Activated naive CD8-positive, alpha-beta T cell treated with anti-CD3 and anti-CD28 coated beads, Interleukin-2, amount 50 U/mL, for 16 hours (primary cell): ENCODE measurements at places on chromosomes 7 and 10.

GRCh38 chr7:111528331-111528730 is 34.0 kb downstream of the IMMP2L start:
- DNase-seq = no peak

GRCh38 chr10:91198781-91199180 is 21.7 kb upstream of the PCGF5 start:
- DNase-seq = no peak

DNA sequence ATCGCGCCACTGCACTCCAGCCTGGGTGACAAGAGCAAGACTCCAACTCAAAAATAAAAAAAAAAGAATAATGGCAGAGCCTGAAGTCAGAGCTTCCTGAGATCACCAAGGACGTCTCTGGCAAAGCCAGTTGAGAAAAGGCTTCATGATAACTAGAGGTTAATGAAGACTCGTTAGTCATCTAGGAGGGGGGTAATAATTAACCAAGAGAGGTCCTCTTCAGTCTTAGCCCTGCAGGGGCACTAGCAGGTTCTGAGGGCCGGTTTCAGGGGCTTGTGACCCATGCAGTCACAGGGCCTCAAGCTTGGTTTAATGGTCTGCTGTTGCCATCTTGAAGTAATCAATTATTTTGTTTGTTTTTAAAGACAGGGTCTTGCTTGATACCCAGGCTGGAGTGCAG is 28.6 kb upstream of the PROSER2 start:
- no peak for DNase-seq

DNA sequence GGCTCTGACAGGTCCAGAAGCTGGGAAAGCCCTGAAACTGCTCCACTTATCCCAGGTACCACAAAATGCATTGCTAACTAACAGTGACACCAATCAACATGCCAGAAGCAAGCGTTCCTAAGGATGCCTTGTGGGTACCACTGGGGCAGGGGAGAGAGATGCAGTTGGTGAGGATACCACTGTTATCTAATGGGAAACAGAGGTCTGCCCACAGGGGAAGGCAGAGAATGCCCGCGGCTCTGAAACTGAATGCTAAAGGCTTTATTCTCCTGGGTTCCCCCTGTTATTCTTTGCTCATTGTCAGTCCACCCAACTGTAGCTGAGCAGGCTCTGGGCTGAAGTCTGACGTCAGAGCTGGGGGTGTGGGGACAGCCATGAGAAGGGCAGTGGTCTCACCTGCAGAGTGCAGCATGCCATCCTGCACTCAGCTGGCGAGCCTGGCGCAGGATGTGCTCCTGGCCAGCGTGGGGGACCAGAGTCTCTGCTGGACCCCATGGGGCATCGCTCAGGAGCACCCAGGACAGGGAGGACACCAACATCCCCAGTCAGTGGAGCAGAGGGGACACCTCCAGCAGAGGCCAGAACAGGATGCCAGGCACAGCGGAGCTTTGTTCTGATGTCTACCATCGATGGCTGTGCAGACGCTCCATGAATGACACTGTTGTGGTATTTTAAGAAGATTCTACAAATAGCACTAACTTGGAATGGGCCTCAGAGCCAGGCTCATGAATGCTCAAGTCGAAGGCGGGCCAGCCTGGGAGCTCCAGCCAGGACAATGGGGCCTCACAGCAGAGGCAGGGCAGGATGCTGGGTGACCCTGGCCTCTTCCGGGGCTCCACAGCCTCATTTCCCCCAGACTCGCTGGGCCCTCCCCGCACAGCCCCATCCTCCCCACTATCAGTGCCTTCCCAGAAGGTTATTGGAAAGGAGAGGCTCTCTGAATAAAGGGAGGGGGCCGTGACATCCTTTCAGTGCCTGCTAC is 95.8 kb downstream of the ARHGAP22 start:
- DNase-seq = no peak

DNA sequence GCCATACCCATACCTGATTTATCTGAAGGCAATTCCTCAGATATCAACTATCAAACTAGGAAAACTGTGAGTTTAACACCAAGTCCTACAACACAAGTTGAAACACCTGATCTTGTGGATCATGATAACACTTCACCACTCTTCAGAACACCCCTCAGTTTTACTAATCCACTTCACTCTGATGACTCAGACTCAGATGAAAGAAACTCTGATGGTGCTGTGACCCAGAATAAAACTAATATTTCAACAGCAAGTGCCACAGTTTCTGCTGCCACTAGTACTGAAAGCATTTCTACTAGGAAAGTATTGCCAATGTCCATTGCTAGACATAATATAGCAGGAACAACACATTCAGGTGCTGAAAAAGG is 69.0 kb upstream of the RSBN1L start:
- DNase-seq = no peak

GRCh38 chr10:130745251-130745650 is 566.3 kb downstream of the TCERG1L start:
- DNase-seq = no peak

GRCh38 chr10:69229616-69229916 is 9.4 kb downstream of the HKDC1 start:
- no peak for DNase-seq

DNA sequence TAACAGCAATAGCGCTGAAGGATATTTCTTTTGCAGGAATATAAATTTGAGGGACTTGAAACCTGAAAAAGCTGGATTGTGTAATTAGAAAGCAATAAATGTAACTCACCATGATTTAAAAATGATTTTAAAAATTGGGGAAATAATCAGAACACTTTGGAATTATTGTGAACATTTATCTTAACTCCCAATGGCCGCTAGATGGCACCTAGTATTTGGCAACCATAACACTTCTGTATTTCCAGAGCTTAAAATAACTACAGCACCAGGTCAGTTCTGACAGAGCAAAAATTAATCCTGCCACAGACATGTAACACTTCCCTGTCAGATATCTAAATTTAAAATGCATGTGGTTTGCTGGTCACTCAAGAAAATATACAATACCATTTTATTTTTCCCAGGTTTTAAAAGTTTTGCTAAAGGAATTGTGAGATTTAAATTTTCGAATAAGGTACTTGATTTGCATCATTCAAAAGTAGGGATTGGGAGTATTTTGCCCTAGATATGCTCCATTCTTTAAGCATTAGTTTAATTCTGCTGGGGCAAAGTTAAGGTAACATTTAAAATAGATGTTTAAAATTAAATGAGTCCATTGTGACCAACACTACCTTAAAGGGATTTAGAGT is 144.5 kb downstream of the PPP1R3A start:
- no peak for DNase-seq

- no peak for DNase-seq
These were observed 202.7 kb downstream of the DIP2C start for GRCh38 chr10:486666-487322.

- DNase-seq = no peak
These were observed 37.4 kb downstream of the SMNDC1 start for GRCh38 chr10:110267276-110267675.

DNA sequence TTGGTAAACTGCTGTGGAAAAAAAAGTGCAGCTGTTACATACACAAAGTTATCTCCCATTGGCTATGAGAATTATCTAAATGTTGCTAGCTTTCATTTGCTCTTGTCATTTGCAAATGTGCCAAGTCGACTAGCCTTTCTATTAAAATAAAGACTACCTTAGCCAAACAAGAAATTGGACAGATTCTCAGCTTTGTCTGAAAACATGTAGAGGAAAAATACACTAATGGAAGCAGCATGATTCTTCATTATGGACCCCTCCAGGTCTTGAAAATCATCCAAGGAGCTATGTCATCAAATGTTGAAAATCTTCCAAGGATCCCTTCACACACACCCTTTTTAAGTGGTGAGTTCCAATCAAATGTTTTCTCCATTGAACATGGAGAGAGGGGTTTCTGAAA is 237.7 kb downstream of the ETV1 start:
- no peak for DNase-seq

- DNase-seq = no peak
These were observed 141.9 kb downstream of the TCF7L2 start for GRCh38 chr10:113091920-113092319.

GRCh38 chr7:150357270-150357669 is 11.4 kb upstream of the REPIN1 start:
- no peak for DNase-seq

DNA sequence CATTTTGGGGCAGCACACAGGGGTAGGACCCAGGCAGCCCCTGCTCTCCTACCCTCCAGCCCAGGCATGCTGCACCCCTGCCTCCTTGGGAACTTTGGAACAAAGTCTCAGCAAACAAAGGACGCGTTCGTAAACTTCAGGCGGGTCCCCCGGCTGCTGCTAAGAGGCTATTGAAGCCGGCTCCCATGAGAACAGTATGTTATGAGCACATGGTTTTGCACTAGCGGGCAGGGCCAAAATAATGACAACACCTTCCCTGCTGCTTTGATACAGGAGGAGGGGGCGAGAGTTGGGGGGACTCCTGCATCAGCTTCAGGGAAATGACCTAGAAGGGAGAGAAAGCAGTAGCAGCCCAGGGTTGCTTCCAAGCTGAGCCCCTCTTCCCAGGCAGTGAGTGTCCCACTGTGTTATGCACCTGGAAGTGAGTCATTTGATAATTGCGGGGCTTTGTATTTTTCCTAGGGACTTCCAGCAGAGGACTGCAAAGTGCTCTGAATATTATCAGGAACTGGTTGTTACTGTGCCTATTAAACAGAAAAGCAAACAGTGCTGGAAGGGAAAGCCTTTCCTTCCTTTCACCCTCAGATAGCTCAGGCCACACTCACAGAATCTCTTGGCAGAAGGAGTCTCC is 6.9 kb downstream of the ITPRIP start:
- DNase-seq = no peak

- DNase-seq = no peak
These were observed 15.3 kb downstream of the GNAT3 start for GRCh38 chr7:80496586-80496985.

DNA sequence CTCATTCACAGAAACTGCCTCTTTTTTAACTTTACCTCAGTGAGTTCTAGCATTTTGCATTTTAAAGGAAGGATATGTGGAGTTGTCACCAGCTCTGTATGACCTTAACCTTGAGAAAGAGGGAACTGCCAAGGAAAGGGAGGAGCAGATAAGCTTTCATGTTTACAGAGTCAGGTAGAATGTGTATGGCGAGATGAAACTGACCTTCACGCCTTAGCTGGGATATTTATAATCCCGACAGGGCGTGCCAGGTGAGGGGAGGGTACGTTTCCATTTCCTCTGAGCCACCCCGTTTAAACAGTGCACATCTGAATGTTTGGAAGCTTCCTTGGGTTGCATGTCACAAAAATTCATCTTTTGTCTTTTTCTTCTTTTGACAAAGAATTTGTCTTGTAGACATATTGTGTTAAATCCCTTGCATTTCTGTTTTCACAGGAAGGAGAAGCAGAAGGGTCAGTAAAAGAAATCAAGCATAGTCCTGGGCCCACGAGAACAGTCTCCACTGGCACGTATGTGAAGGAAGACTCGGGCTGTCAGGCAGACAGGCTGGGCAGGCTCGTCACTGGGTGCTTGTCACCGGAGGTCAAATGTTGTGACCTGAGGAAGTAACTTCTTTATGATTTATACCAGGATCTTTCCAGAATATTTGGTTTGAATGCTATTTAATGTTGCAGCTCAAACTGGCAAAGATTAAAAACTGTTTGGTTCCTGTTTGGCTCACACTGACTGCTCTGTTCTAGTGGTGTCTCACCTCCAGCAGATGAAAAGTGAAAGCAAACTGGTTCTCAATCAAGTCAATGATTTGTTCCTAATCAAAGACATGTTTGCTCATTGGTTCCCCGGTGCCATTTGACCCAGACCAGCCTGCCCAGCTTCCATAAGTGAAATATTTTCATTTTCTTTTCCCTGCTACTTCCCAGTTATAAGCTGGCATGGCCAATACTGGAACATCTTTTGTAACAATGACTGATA is 16.2 kb downstream of the OPTN start:
- no peak for DNase-seq

GRCh38 chr10:132397671-132398565 is 918 bp downstream of the PWWP2B start:
- no peak for DNase-seq

DNA sequence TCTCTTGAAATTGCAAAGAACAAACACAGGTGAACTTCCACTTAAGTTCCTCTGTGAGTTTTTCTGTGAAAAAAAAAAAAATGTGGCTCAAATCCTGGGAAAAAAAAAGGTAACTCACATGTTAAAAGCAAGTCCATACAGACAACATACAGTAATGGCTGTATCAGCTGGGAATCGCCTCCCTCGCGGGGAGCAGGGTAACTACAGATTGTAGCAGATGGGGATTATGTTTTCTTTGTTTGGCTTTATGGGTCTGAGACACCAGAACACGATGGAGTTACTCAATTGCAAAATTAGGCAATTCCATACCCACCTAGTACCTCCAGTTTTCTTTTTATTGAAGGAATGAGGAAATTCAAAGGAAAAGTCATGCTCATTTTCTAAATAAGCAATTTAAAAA is 42.3 kb downstream of the FEZF1 start:
- DNase-seq = no peak

DNA sequence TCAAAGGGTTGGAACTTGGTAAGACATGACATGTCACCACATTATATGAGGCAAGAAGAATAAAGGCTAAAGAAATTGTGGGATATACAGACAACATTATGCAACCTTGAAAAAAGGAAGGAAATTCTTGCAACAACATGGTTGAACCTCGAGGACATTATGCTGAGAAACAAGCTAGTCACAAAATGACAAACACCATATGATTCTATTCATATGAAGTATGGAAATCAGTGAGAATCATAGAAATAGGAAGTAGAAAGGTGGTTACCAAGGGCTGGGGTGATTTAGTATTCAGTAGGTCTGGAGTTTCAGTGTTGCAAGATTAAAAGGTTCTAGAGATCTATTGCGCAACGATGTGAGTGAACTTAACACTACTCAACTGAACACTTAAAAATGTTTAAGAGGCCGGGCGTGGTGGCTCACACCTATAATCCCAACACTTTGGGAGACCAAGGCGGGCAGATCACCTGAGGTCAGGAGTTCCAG is 126.9 kb upstream of the TBX20 start:
- DNase-seq = no peak

DNA sequence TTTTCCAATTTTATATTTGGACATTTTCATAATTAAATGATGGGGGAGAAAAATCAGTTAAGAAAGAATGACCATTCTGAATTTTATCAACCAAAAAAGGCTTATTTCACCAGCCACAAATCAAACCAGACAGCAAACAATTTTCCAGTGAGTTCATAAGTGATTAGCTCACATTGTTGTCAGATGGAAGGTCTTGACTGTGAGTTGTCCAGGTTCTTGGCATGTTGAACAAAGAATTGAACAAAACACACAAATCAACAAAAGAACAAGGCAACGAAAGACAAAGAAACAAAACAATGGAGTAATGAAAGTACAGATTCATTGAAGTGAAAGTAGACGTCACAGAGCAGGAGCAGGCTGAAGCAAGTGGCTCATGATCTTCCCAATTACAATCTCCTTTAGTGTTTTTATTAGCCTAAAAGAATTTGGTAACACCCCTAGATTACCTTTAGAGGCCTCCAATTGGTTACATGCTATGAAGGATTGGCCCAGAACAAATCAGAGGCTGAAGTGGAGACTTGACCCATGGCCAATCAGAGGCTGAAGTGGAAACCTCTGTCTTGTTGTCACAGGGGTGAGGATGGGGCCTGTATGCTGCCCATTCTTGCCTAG is 248.7 kb downstream of the NEBL start:
- DNase-seq = no peak

DNA sequence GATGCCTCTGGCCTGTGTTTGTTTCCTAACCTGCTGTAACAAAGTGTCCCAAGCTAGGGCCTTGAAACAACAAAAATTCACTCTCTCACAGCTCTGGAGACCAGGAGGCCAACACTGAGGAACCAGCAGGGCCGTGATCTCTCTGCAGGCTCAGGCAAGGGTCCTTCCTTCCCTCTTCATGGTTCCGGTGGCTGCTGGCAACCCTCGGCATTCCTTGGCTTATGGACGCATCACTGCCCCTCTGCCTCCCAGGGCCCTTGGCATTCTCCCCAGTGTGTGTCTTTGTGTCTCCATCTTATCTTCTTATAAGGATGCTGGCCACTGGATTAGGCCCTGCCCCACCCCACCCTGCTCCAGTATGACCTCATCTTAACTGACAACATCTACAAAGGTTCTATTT is 17.0 kb downstream of the CNPY1 start:
- DNase-seq = no peak
